Thyroid gland (tissue), 4 donors: ENCODE measurements at places on chromosomes 16 and 17. TPM values are rescaled to one million over a fixed set of nuclear protein-coding genes. Genes with fewer than 3 reads are reported as not detected.

Gene TMEM238L
- not detected for total RNA-seq

Gene GALNS
- 39.4 TPM for total RNA-seq

Gene ANKS4B
- total RNA-seq: not detected

Gene SCIMP
- total RNA-seq: 1.0 TPM

Gene IL21R
- total RNA-seq: 0.24 TPM

Gene CDH1
- 271 TPM for total RNA-seq

Gene TP53TG3B
- not detected for total RNA-seq

Gene SLC12A3
- total RNA-seq: not detected

Gene PMP22
- total RNA-seq: 61.0 TPM

Gene C17orf100
- 1.4 TPM for total RNA-seq

Gene MT4
- total RNA-seq: not detected

Gene SOX8
- 0.78 TPM for total RNA-seq

Gene NPIPB6
- total RNA-seq: 10.5 TPM

DNA sequence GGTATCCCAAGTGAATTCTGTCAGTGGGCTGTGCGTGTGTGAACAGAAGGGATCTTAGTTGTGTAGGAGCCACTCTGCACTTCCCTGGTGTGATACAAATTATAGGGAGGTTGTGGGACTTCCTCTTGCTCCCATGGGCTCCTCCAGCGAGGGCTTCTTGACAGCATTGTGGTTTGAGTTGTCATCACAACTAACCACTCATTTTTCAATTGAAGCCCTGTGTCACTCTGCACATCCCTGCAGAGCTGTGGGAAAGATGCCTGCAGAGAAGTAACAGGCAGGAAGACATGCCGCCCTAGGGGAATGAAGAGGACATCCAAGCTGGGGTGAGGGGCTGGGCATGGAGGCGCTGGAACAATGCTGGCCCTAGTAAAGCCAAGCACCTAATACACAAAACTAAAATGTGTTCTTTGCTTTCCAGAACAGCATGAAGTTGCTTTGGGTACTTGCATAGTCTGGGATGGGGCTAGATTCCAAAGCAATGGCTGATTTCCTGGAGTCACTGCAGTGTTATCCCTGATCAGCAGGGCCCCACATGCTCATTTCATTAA, 692.5 kb downstream of the TOX3 start:
- DNase-seq: no peak
- no peak overlapping the region for H3K4me3 ChIP-seq
- H3K27ac ChIP-seq: no peak overlapping the region

GRCh38 chr17:59814685-59815084, 78.1 kb downstream of the TUBD1 start:
- no peak overlapping the region for H3K4me3 ChIP-seq
- H3K27ac ChIP-seq: no peak overlapping the region
- no peaks in the 10 kb centered on the region for H3K36me3 ChIP-seq
- DNase-seq: no peak
- no peaks in the 10 kb centered on the region for H3K27me3 ChIP-seq

DNA sequence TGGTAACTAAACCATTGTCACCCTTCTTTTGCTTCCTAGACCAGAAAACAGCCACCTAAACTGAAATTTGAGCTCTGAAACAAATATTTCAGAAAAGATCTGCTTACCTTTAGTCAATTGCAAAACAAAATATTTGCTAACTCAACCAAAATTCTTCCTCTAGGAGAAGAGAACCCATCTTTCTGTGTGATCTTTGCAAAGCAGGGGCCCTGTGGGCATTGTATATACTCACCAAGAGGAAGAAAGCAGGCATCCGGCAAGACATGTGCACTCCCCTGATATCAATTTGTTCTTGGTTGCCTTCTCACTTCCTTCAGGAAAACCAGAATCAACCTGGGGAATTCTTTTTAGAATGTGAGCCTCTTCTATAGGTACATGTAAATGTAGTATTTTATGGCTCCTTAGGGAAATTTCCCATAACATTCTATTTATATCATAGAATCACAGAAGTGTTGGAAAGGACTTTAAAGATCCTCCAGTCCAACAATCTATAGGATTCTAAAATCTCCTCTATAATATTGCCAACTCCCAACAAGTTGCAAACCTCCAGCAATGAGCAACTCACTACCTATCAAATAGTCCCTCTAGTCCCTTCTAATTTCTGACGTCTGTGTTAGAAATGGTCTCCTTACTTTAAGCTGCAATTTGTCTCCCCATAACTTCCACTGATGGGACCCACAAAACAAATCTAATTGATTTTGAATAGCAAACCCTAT, 966 bp downstream of the SLFN14 start:
- H3K4me1 ChIP-seq: no peaks in the 10 kb centered on the region
- no peak overlapping the region for H3K4me3 ChIP-seq
- H3K27ac ChIP-seq: no peak overlapping the region
- no peak for DNase-seq

GRCh38 chr16:81823111-81823510, 44.0 kb downstream of the PLCG2 start:
- no peaks in the 10 kb centered on the region for H3K36me3 ChIP-seq
- peaks cover 4% of the 10 kb centered on the region for H3K4me1 ChIP-seq
- H3K27ac ChIP-seq: no peak overlapping the region
- no peaks in the 10 kb centered on the region for H3K27me3 ChIP-seq
- peak; percentile 15 for DNase-seq
- H3K4me3 ChIP-seq: no peak overlapping the region

DNA sequence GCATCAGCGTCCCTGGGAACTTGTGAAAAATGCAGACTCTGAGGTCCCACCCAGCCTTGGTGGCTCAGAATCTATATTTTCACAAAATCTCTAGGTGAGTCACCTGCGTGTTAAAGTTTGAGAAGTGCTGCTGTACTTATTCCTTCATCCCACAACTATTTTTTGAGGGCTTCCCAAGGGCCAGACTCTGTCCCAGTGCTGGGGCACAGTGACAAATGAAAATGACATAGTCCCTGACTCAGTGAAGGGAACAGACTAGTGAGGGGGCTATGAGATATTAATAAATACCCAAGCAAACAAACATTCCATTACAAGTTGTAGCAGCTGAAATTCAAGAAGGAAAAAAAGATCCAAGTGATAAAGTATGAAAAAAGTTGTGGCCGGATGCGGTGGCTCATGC, 9.9 kb upstream of the EMP2 start:
- DNase-seq: no peak
- no peaks in the 10 kb centered on the region for H3K36me3 ChIP-seq
- no peaks in the 10 kb centered on the region for H3K27me3 ChIP-seq
- H3K27ac ChIP-seq: no peak overlapping the region

GRCh38 chr17:2723505-2723996, 12.0 kb upstream of the CLUH start:
- no peak overlapping the region for H3K27ac ChIP-seq
- peaks cover 7% of the 10 kb centered on the region for H3K4me1 ChIP-seq
- H3K36me3 ChIP-seq: no peaks in the 10 kb centered on the region

DNA sequence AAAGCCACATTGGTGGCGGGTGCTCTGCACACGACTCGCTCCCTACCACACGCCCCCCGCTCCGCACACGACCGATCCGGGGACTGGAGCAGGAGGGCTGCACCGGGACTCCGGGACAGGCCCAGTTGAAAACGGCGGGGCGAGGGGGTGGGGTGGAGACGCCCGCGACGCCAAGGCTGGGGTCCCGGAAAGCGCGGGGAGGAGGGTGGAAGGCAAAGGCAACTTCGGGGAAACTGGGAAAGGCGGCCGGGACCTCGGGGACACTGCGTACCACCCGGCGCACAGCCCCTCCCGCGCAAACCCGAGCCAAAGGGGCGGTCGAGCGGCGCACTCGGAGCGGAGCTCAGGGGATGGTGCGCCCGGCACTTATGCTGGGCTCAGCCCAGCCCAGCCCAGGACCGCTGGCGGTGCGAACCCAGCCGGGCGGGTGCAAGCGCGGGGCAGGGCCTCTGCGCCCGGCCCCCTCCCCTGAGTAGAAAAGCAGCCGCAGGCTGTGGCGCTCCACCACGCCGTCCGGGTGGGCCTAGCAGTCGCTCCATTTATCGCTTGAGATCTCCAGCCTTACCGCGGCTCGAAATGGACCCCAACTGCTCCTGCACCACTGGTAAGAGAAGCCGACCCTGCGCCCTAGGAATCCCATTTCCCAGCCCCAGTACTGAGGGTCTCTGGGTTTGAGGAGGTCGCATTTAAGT, at the start of gene MT1M:
Gene MT1M, plus strand, starts transcription at position 504 of the 692 bp plus-strand sequence. Its CDS starts 73 bp downstream, at position 577.
- peak within 1 kb of the TSS; percentile 14 for H3K4me3 ChIP-seq
- H3K27ac ChIP-seq: peak within 1 kb of the TSS; percentile 22
- H3K36me3 ChIP-seq: no peaks in the 10 kb centered on the region
- H3K27me3 ChIP-seq: peaks cover 4% of the 10 kb centered on the region
- peak; percentile 74 for DNase-seq

DNA sequence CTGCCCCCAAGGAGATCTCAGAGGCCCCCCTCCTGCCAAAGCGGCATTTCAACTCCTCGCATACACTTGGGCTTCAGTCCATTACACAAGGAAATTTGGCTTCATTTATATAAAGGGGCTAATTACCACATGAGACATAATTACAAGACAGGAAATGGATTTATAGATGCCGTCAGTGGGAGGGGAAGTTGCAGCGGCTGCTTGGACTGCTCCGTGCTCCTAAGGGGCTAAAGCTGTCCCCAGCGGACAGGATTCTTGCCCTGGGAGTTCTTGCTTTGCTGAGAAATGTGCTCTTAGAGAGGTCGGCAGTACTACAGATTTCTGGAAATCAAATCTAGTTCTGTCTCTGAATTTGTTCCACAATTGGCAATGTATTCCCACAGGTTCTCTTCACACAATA, 57.2 kb upstream of the NLK start:
- H3K4me3 ChIP-seq: no peak overlapping the region
- H3K4me1 ChIP-seq: no peaks in the 10 kb centered on the region
- H3K27me3 ChIP-seq: no peaks in the 10 kb centered on the region
- no peak overlapping the region for H3K27ac ChIP-seq

- peak overlapping the region; percentile 35 for H3K4me3 ChIP-seq
- H3K27ac ChIP-seq: peak overlapping the region; percentile 82
- H3K27me3 ChIP-seq: no peaks in the 10 kb centered on the region
- H3K36me3 ChIP-seq: peaks cover 13% of the 10 kb centered on the region
Measured at GRCh38 chr16:30090610-30091331, 953 bp downstream of the TBX6 start.

DNA sequence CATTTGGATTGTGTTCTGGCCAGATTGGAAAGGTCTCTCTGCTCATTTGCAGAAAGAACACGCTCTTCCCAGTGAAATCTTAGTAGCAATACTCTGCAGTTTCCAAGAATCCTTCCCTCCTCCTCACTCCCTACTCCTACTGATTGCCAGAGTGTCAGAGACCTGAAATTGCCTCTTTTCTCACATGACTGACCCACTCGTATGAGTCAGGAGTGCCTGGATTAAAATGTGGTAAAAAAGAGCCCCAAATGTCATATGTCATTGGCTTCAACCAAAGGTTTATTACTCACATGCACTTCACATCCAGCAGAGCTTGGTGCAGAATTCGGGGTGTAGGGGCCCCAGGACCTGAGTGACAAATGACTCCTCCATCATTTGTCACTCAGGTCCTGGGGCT, 39.7 kb upstream of the IRX3 start:
- H3K27me3 ChIP-seq: no peaks in the 10 kb centered on the region

DNA sequence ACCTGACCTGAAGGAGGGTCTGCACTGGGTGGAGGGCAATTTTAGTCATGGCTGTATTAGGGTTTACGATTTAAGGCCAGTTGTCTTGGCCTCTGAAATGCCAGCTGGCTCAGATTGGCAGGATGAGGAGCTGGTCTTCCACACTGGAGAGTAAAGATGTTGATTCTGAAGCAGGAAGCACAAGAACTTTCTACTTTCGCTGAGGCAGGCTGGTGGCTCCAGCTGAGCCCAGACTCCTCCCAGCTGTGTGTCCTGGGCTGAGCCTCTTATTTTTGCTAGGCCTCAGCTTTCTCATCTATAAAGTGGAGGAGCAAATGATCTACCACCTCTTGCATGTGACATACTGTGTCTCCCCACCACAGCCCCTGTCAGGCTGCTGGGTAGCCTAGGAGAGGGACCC, 74.4 kb downstream of the MRM1 start:
- no peak overlapping the region for H3K27ac ChIP-seq
- H3K4me3 ChIP-seq: no peak overlapping the region
- no peaks in the 10 kb centered on the region for H3K27me3 ChIP-seq
- H3K4me1 ChIP-seq: no peaks in the 10 kb centered on the region
- DNase-seq: no peak
- no peaks in the 10 kb centered on the region for H3K36me3 ChIP-seq

- no peaks in the 10 kb centered on the region for H3K36me3 ChIP-seq
- no peaks in the 10 kb centered on the region for H3K27me3 ChIP-seq
- H3K4me1 ChIP-seq: peaks cover 18% of the 10 kb centered on the region
- DNase-seq: no peak
- no peak overlapping the region for H3K4me3 ChIP-seq
- no peak overlapping the region for H3K27ac ChIP-seq
Measured at GRCh38 chr17:39899215-39899614, 19.2 kb downstream of the GSDMB start.

- DNase-seq: no peak
- no peaks in the 10 kb centered on the region for H3K36me3 ChIP-seq
- H3K27ac ChIP-seq: no peak overlapping the region
- no peaks in the 10 kb centered on the region for H3K27me3 ChIP-seq
Measured at GRCh38 chr17:56835264-56835585, 1.3 kb downstream of the DGKE start.

DNA sequence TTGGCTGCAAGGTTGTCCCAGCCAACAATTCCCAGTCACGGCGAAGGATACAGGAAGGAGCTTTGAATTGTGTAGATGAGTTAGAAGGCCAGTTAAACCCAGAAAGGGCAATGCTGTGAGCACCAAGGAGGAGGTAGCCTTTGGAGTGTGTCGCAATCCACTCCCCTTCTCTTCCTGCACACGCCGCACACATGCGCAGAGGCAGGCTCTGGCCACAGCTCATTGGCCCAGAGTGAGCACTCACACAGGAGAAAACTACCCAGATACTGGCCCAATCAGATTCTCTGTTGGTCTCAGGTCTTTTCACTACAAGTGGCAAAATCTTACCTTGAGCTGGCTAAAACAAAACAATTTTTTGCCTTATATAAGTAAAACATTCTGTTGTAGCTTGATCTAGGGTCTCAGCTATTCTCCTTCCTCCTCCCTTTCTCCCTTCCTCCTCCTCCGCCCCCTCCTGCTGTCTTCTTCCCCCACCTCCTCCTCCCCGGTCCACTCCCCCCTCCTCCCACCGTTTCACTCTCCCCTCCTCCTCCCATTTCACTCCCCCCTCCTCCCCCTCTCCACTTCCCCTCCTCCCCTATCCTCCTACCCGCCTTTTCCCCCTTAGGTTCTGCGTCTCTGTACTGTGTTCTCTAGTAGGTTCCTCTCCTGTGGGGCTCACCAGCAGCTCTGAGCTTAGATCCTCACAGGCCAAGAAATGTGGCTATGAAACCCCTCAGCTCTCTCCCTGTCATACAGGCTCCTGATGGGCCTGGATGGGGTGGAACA, 344.9 kb downstream of the CPPED1 start:
- H3K4me1 ChIP-seq: no peaks in the 10 kb centered on the region
- H3K4me3 ChIP-seq: no peak overlapping the region
- no peaks in the 10 kb centered on the region for H3K36me3 ChIP-seq
- DNase-seq: peak; percentile 67
- H3K27ac ChIP-seq: no peak overlapping the region

- no peaks in the 10 kb centered on the region for H3K27me3 ChIP-seq
- H3K4me3 ChIP-seq: no peak overlapping the region
- H3K4me1 ChIP-seq: no peaks in the 10 kb centered on the region
- peaks cover 5% of the 10 kb centered on the region for H3K36me3 ChIP-seq
- H3K27ac ChIP-seq: no peak overlapping the region
Measured at GRCh38 chr17:32563583-32563982, 76.8 kb downstream of the CDK5R1 start.

GRCh38 chr16:56068314-56068713, 123.0 kb upstream of the GNAO1 start:
- no peaks in the 10 kb centered on the region for H3K27me3 ChIP-seq
- no peak overlapping the region for H3K27ac ChIP-seq
- H3K36me3 ChIP-seq: no peaks in the 10 kb centered on the region
- no peaks in the 10 kb centered on the region for H3K4me1 ChIP-seq
- no peak overlapping the region for H3K4me3 ChIP-seq

- H3K27ac ChIP-seq: peak overlapping the region; percentile 100
- peak; percentile 45 for DNase-seq
- peaks cover 5% of the 10 kb centered on the region for H3K36me3 ChIP-seq
- peaks cover 27% of the 10 kb centered on the region for H3K4me1 ChIP-seq
- H3K4me3 ChIP-seq: peak overlapping the region; percentile 27
Measured at GRCh38 chr17:43779145-43780125, 658 bp upstream of the DUSP3 start.
